T-helper 2 cell treated with Interferon-gamma antibody and Interleukin-4, amounts not matched to agents 5 μg/mL and 100 μg/mL, for 36 hours (primary cell): ENCODE measurements at places on chromosomes 5 and 9.

GRCh38 chr9:32703635-32704034 lies 68.2 kb upstream of the TAF1L start:
- no peak for DNase-seq

DNA sequence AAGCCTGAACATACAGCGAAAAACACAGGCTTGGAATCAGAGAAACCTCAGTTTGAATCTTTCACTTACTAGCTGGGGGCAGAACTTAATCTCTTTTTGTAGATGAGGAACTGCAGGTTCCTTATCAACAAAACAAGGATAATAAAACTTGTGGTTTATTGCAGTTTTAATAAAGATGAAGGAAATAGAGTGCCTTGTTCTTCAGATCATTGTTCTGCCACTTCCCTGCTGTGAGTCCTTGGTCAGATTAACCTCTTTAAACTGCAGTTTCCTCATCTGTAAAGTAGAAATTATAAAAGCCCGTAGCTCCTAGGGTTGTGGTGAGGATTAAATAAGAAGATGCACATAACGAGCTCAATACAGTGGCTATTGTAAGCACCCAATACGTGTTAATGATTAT lies 57.4 kb downstream of the FEM1C start:
- DNase-seq, result no peak

DNA sequence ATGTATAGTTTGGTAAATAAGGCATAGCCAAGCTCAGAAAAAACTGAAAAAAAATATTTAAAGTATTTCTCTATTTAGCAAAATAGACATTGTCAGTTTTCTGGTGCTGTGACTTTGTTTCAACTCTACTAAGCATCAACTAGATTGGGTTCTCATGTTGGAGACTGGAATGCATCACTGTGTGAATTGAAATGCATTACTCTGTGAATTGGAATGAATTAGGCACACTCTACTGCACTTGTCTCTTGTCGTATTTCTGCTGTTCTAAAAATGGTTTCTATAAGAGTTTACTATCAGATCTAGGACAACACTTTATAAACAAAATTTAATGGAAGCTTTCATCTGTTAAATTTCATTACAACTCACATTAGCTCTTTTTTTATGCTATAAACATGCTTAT lies 1772.2 kb downstream of the MAT2B start:
- DNase-seq, result no peak

- no peak for DNase-seq
These were observed 40.6 kb downstream of the PHAX start for GRCh38 chr5:126641387-126641786.

DNA sequence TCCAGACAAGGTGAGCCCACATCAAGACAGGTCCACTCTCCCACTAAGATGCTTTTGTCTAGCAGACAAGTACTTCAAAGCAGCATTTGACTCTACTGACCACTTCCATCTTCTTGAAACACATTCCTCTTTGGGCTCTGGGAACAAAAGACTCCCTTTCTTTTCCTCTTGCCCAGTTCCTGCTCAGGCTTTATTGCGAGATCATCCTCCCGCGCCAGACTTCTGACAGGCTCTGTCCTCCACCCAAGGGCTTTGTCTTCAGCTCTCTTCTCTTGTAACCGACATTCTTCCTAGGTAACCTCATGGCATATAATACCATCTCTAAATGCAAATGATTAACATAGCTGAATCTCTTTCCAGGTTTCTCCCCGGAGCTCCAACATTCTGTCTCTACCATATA lies 85.8 kb downstream of the NUDT12 start:
- no peak for DNase-seq

DNA sequence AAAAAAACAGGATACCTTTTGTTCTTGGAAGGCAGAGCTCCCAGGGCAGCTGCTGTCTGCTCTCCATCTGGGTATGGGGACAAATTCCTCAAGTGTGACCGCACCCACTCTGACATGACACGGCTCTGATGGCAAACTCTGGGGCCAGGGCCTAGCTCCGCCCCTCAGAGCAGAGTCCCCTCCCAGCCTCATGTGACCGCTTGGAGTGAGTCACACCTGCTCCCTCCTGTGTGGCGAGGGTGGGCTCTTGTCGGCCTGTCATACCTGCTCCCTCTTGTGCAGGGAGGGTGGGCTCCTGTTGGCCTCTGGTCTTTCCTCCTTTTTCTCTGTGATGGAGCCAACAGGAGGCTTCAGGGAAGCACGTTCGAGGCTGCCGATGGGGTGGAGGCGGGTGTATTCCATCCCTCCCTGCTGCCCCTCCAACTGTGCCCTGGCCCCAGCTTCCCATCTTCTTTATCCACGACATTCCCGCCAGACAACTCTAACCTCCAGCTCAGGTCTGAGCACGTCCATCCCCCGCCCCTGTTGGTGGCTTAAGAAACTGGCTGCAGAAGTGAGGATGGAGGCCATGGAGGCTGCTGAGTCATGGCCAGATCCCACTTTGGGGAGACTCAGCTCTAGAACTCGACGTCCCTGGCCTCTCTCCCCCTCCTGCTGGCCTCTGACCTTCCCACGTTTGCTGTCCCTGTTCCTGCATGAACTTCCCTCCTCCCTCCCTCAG lies 65.3 kb downstream of the OLFM1 start:
- DNase-seq, result no peak

DNA sequence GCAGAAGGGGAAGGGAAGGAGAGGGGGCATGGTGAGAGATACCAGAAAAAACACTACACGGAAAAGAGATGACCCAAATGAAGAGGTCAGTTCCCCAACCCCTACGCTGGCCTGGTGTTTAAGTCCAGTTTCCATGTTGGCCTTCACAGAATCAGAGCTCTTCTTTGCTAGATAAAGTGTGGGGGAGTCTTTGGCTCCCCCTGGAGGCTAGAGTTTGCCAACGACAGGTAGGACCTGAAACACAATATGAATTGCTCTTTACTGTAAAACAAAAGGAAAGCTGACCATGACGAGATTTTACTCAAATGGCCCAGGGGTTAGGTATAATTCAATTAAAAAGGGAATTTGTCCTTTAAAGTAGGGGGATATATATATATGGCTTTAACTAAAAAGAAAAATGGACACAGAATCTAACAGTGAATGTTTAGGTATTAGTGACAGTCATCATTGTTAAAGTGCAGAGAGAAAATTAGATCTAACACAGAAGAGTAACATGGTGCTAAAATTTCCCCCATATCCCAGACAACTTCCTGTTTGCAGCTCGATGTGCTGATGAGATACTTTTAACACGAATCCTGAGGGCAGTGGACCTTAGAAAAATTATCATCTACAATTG lies 92.0 kb downstream of the SV2C start:
- peak; percentile 20 for DNase-seq

GRCh38 chr5:132807163-132807838 lies 5.8 kb upstream of the SOWAHA start:
- no peak for DNase-seq
